ENCODE measurements at places on chromosomes 2 and 18.

GRCh38 chr2:159292157-159292556, 5.7 kb upstream of the WDSUB1 start:
- DNase-seq: no peak

DNA sequence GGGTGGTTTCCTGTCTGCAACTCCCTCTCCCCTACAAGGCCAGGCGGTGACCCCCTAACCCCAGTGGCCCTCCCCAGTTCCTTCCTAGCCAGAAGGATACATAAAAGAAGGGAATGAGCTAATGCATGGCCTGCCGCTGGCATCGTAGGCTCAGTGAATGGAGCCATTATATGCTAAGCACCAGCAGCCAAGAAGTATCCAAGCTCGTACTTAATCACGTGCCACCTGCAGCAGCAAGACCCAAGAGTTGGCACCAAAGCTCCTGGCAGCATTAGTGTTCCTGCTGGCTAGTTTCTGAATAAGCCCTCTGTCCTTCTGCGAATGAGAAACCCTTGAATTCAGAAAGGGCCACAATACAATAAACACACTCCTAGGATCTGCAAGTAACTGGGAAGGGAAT, 4.3 kb downstream of the DBI start:
- no peak for DNase-seq

DNA sequence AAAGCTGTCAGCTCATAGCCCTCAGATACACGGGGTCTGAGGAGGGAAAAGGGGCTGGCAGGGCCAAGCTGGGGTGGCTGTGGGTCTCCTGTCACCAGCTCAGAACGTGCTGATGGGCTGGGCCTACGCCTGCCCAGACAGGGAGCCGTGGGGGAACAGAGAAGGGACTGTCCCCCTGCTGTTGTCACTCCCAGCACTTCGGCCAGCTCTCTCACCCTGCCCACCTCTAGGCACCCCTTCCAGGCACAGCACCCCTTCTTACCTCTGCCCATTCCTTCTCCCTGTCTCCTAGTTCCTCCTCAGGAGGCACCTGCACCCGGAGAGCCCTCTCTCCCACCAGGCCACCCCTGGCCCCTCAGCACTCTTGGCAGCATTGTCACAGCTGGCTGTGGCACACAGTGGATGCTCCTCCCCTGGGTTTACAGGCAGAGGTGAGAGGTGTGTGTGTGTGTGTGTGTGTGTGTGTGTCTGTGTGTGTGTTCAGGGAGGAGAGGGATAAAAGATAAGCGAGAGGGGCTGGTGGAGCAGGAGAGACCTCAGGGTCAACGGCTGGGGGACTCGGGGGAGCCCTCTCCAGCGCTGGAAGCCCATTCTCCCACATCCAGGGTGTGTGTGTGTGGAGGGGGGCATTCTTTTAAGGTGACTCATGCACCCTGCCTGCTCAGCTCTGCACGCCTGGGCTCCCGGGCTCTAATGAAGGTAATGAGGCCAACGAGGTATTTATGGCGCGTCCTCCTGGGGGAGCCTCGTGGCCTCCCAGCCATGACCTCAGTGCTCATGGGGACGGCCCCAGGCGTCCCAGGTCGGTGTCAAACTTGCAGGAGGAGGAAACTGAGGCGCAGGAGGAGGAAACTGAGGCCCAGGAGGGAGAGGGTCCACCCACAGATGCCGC, 66.1 kb upstream of the SMAD7 start:
- DNase-seq: peak; percentile 68

- DNase-seq: no peak
These were observed 14.0 kb downstream of the SMARCAL1 start for GRCh38 chr2:216426166-216426777.

GRCh38 chr18:43571078-43571689, 293.9 kb upstream of the SYT4 start:
- peak; percentile 9 for DNase-seq

- no peak for DNase-seq
These were observed 954.1 kb downstream of the DPP10 start for GRCh38 chr2:115396579-115396978.
